ENCODE measurements at places on chromosomes 12 and 14.

DNA sequence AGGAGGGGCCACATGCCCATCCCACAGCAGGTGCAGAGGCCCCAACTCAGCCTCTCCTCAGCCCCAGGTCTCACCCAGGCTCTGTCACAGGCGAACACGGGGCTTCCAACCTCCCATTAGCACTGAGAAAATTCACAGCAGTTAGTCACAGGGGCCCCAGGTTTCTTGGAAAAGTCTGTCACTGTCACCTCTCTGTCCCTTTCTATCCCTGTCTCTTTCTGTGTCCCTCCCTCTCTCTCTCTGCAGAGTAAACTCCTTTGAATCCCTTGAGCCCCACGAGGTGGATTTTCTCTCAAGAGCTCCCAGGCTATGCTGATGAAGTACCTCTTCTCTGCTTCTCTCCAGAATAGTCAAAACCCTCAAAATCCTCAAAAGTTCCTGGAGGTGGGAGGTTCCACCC lies 14.0 kb upstream of the ENDOU start:
- DNase-seq, result no peak

GRCh38 chr12:45730084-45730347 lies 510 bp downstream of the ARID2 start:
- DNase-seq, result no peak

GRCh38 chr12:18580291-18580690 lies 157.5 kb downstream of the PLCZ1 start:
- no peak for DNase-seq

- peak; percentile 10 for DNase-seq
These were observed 33.0 kb downstream of the E2F7 start for GRCh38 chr12:77032406-77032805.

DNA sequence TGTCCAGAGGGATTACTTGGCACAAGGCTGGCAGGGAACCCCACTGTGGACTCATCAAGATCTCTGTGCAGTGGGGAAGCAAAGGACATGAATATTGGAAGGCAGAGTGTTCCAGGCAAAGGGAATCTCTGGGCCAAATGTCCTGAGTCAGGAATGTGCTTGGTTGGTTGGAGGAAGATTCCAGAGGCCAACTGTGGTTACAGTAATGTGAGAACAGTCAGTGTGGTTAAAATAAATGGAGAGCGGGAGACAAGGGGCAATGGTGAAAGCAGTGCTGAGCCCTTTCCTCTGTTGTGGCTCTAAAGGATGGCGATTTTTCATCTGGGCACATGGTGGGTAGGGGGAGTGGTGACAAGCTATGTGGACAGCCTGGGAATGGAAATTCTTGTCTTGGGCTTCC lies 948.2 kb downstream of the BCL11B start:
- no peak for DNase-seq

DNA sequence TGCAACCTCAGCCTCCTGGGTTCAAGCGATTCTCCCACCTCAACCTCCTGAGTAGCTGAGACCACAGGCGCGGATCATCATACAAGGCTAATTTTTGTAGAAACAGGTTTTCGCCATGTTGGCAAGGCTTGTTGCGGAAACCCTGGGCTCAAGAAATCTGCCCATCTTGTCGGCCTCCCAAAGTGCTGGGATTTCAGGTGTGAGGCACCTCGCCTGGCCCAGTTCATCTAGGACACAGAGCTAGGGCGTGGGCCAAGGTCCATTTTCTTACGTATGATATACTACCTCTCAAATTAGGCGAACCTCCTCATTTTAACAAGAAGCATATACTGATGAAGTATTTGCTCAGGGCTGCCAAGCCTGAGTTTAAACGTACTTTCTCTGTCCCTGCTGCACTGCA lies 2.1 kb downstream of the RPS29 start:
- no peak for DNase-seq

DNA sequence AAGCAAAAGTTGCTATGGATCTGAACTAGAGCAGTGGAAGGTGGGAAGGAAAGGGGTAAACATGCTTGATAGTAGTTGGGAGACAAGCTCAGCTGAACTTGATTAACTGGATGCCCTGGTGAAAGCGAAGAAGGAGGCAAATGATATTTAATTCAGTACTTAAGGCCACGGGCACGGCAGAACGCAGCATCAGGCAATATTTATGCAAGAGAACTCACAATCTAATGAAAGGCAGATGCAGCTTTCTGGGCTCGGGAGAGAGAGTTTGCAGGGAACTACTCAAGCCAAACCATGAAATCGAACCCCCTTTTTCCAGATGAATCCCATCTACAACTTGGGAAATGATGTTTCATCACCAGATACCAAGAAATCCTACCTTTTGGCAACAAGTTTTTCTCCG lies 3.5 kb upstream of the CNIH1 start:
- DNase-seq, result peak; percentile 61

DNA sequence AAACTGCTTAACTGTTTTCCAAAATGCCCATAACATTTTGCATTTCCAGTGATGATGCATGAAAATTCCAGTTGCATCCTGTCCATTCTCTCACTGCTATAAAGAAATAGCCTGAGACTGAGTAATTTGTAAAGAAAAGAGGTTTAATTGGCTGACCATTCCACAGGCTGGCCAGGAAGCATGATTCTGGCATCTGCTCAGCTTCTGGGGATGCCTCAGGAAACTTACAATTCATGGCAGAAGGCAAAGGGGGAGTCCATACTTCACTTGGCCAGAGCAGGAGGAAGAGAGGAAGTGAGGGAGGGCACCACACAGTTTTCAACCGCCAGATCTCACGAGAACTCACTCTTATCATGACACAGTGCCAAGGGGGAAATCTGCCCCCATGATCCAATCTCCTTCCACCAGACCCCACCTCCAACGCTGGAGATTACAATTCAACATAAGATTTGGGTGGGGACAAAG lies 18.2 kb upstream of the CLEC2D start:
- peak; percentile 62 for DNase-seq

DNA sequence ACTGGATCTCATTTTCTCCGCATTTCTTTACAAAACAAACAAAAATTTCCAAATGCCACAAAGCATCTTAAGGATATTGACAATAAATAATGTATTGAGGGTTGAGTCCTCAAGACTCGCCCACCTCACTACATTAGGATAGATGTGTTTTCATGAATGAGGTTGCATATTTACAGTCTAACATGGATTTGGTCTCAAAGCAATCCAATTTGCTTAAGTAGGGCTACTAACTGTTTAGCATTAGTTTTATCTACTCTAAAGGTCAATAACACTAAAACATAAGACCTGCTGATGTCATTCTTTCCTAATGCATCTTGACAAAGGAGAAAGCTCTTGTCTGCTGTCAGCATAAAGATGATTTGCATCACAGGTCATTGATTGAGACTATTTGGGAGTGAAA lies 82.4 kb downstream of the PTPRR start:
- DNase-seq, result no peak

Measured in AG09309 (cell line).